ENCODE measurements at places on chromosomes 1 and 21.
A peak's percentile ranks its signal among the peaks of the same experiment; 100 is the strongest.

DNA sequence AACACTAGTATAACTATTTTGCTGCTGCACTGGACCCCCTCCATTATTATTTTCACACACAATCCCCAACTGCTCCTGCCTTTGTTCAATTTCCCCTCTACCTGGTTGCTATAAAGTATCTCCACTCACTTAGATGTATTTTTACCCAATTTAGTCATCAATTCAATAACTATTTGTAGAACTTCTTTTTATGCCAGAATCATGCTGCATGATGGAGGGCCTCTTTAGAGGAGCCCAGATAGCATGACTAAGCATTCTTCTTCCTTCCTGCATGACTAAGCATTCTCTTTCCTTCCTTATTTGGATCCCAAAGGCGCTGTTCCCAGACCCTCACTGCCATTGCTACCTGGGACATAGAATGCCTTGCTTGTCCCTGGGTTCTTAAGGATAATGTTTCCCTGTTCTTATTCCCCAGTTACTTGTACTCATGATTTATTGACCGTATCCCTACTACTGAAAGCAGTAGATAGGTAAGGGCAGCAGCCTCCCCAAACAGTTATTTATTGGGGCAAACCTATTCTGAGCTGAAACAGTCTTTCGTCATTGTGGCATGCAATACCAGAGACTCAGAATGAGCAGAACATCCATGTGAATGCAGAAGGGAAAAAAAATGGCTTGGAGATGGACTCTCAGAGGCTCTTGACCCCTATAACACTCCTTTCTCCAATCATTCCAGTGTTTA lies 89.3 kb upstream of the AKT3 start:
- no peak for DNase-seq

GRCh38 chr21:14244911-14245310 lies 29.0 kb downstream of the RBM11 start:
- no peak for DNase-seq

- DNase-seq: peak; percentile 65
Observed at GRCh38 chr1:110787328-110788071, 85.4 kb upstream of the CD53 start.

- no peak for DNase-seq
Observed at GRCh38 chr21:41656946-41657525, 109.8 kb downstream of the RIPK4 start.

- DNase-seq: no peak
Observed at GRCh38 chr1:151537112-151537511, 3.0 kb upstream of the TUFT1 start.

- no peak for DNase-seq
Observed at GRCh38 chr1:62335656-62336055, 16.4 kb upstream of the KANK4 start.

DNA sequence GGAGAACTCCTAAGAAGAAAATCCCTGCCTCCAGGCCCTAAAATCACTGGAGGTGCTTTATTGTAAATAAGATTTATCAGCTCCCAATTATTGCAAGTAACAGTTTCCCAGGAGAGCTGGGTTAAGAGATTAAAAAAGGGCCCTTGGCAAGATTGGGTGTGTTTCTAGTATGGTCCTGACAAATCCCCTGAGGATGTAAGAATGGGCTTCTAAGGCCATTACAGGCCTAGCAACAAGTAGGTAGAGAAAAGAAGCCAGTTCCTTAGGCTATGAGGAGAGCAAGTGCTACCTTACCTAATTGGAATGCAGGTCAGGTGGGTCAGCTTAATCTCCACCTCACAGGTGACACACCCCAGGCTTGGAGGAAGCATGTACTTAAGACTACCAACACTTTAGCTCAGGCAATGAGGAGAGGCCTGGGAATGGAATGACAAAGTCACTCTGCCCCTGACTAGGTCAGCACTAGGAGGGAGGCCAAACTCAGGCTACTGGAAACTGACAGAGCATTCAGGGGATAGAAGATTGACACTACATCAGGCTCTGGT lies 6.8 kb upstream of the OTUD7B start:
- no peak for DNase-seq

- no peak for DNase-seq
Observed at GRCh38 chr1:32791881-32792280, 25.3 kb downstream of the YARS1 start.

DNA sequence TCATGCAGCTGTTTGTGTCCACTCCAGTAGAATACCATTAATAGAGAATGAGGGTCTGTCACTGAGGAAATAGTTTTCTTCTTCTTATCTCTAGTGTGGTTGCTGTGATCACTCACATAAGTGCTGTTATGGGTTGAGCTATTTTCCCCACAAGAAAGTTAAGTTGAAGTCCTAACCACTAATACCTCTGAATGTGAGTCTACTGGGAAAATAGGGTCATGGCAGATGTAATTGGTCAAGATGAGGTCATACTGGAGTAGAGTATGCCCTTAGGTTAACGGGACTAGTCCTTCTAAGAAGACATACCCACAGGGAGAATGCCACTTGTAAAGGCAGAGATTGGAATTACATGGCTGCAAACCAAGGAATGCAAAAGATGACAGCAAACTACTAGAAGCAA lies 70.5 kb upstream of the COL24A1 start:
- no peak for DNase-seq

GRCh38 chr21:14748662-14749061 lies 202.5 kb upstream of the SAMSN1 start:
- DNase-seq: no peak

DNA sequence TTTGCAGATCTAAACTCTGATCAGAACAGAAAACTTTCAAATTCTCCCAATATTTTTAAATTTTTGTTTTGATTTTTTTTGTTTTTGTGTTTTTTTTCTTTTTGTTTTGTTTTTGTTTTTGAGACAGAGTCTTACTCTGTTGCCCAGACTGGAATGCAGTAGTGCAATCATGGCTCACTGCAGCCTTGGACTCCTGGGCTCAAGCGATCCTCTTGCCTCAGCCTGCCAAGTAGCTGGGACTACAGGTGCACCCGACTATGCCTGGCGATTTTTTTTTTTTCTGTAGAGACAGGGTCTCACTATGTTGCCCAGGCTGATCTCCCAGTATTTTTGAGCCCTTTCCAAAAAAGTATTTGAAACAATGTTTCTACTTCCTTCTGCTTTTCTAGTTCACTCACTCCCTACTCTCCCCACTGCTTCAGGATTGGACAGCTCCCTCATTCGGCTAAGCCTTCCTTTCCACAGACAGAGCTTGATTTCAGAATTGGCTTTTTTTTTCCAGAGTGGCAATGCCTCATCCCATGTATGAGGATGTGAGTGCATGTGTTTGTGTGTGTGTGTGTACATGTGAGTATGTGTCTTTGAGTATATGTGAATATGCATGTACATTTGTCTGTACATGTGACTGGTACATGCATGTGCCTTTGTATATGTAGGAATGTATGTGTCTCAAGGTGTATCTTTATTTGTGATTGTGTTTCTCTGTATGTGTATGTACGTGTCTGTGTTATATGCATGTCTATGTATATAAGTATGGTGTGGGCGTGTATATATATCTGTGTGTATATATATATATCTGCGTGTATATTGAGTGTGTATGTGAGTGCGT lies 11.9 kb downstream of the LHX4 start:
- DNase-seq: no peak

DNA sequence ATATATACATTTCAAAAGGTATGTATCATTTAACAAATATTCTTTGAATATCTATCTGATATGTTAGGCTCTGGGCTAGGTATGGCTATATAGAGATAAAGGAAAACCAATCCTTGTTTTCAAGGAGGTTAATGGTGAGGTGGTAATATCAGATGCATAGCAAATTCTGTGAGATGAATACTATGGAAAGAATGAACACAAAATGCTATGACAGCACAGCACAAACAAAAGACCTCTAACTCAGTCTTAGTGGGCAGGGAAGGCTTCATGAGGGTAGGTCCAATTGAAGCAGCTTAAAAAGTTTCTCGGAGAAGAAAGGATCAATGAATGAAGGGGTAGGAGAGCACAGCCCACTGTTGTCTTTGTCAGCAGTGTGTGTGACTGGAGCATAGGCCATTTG lies 27.2 kb downstream of the FASLG start:
- no peak for DNase-seq

DNA sequence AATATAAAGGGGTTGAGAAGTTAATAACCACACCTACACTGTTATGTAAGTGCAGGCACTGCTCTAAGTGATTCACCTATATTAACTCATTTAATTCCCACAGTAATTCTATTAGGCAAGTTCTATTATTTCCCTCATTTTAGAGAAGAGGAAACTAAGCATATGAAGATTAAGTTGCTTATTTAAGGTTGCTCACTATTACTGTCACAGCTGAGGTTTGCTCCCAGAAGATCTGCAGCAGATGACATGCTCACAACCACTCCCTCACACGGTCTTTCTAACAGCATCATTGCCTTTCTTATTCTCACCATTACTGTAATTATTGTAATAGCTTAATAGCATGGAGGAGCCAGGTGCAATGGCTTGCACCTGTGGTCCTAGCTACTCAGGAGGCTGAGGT lies 196.4 kb upstream of the GREM2 start:
- no peak for DNase-seq

GRCh38 chr1:90400131-90400530 lies 317.0 kb downstream of the BARHL2 start:
- no peak for DNase-seq

DNA sequence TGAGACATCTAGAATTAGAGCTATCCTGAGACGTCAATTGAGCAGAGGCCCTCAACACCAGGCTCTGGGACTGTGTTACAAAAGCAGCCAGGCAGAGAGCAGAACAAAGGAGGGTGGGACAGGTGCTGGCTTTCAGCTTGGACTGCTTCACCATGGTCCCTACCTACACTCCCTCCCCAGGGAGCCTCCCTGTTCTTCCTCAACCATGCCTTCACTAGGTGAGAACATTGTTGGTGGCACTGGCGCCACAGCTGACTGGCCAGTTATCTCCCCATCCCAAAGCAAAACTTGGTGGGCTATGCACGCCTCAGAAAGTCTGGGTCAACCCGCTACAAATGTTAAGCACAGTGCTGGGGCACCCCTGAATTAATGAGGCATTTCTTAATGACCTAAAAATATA lies 87.8 kb downstream of the NMNAT2 start:
- no peak for DNase-seq

GRCh38 chr1:8070381-8070811 lies 44.3 kb upstream of the ERRFI1 start:
- no peak for DNase-seq

GRCh38 chr1:234107416-234108021 lies 203.0 kb downstream of the SLC35F3 start:
- no peak for DNase-seq

- DNase-seq: peak; percentile 74
Observed at GRCh38 chr1:66331658-66332547, 202.1 kb upstream of the SGIP1 start.

DNA sequence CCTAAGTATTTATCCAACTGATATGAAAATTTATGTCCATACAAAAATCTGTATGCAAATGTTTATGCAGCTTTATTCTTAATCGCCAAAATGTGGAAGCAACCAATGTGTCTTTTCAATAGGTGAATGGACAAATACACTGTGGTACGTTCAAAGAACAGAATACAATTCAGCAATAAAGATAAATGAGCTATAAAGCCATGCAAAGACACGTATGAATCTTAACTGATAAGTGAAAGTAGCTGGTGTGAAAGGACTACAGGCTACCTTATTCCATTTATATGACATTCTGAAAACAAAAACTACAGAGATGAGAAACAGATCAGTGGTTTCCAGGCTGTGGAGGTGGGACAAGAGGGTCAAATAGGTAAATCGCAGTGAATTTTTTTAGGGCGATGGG lies 419.6 kb upstream of the B3GALT2 start:
- DNase-seq: no peak

DNA sequence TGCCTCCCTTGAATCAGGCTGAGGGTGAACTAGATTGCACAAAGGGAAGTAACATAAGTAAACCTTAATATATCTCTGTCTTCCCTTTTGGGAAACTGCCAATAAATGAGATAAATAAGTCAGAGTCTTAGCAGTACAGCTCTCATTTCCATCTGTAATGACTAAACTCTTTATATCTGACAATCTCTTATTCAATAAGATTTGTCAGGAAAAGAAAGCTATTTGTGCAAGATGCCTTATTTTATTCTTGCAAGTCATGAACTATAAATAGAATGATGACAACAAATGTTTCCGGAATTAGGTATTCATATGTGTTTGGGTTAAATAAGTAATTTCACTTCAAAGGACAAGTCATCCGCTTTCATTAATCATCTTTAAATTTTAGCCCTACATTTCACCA lies 229.2 kb downstream of the PTGER3 start:
- no peak for DNase-seq

DNA sequence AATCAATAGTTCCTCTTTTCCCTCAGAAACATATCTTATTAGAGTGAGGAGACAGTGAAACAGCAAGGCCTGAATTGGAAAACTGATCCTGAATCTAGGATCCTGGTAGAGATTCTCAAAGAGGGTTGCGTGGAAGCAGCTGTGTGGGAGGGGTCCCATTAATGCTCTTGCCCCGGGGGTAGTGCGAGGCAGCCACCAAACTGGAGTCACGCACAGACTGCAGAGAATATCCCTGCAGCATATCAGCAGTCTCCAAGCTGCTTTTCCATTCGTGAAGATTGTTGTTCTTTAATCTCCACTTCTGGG lies 150.1 kb downstream of the DISC1 start:
- no peak for DNase-seq

DNA sequence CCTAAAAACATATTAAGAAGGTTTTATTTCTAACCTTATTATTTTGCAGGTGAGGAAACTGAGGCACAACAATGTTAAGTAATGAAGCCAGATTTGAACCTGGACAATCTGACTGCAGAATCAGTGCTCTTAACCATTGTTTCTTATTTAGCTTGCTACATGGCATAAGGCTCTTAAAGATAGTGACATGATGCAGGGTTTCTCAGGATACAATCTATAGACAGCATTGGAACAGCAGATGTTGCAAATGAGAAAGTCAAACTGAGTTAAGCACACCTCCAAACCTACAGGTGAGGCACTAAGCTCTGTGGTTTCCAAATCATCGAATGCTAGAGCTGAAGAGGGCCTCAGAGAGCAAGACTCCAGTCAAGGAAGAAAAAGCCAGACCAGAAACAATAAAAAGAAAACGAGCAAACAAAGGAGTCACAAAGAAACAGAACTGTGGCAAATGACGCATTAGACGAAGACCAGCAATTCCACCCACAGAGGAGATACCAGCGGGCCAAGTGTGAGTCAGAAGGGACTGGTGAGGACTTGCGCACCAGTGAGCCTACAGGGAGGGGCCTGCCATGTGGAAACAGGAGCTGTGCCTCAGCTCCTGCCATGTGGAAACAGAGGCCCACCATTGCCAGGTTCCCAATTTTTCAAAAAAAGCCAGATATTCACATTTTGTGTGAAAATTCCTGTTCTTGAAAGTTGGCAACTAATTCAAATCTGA lies 14.4 kb downstream of the CD58 start:
- DNase-seq: peak; percentile 78

DNA sequence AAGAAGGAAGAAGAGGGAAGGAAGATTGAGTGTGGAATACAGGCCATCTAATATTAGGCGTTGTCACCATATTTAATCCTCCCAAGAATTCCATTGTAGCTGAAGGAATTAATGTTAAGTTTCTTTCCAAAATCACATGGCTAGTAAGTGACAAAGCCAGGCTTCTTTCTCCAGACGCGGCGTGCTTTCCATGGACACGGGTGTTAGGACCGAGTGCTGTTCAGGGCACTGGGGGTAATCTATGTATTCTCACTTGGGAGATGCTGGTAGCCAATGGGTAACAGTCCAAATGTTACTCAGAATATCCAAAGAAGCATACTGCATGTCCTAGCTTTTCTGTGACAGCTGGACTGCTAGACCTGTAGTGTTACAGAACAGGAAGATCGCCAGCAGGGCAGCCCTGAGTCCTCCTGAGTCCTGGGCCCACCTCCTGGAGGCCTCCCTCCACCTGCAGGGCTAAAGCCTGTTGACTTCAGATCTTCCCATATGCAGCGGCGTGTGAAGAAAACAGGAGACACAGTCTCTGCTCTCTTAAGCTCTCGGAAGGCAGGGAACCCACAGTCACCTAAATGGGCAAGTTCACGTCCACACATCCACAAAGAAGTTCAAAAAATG lies 5.3 kb downstream of the IGSF9 start:
- DNase-seq: no peak
